ENCODE measurements at places on chromosomes 1 and 21.

DNA sequence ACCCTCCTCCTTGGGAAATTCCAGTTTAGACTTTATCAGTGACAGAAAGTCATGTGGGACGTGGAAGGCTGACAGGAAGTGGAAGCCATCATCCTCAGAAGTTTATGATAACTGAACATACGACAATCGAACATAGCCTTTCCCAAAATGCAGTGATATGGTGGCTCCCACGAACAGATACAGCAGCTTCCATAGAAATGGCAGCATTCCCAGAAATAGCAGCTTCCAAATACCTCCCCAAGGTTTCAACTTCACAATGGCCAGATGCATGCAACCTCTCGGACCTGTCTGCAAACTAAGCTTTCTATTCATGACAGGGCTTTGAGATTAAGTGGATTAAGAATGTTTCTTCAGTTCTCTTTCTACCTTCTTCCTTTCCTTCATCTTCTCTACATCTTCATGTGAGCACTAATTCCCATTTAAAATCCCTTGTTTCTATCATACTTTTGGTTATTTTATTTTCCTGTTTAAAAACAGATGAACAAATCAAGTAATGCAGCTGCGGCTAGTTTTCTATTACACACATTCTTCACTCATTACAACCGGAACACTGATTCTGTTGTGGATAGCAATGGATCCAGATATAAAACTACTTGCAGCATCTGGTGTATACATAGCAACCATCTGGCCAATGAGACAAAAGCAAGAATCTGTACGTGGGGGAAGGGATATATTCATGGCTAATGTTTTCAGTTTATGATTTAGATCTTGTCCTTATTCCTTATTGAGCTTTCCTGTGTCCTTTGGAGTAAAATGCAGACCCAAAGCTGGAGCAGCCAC, 304.8 kb downstream of the BRINP3 start:
- DNase-seq: no peak

- no peak for DNase-seq
Measured at GRCh38 chr21:26140926-26141325, 29.6 kb downstream of the APP start.

- DNase-seq: no peak
Measured at GRCh38 chr1:95876276-95876675, 642.3 kb downstream of the RWDD3 start.

- DNase-seq: no peak
Measured at GRCh38 chr1:228454238-228454637, 32.9 kb upstream of the RNF187 start.

DNA sequence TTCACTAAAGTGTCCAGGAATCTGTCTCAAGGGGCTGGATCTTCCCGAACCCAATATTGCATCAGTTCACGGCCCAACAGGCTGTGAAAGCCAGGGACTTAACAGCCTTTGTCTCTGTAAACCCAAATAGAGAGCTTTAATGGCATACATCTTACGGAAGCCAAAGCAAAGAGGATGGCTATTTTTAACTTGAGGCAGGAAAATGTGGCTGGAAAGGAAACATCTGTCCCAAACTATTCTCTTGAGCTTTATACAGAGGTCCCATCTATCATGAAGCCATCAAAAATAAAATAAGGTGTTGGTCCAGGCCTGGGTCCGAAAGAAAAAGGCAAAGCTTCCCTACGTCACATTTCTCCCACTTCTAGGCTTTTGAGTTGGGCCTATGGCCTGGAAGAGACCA, 7.7 kb upstream of the CD34 start:
- no peak for DNase-seq

GRCh38 chr1:47784497-47784822, 212.7 kb downstream of the TRABD2B start:
- no peak for DNase-seq

GRCh38 chr1:59549903-59550302, 253.0 kb downstream of the FGGY start:
- DNase-seq: no peak
